Stimulated activated CD4-positive, alpha-beta T cell treated with anti-CD3 and anti-CD28 coated beads, Interleukin-15, amount 100 ng/mL, for 24 hours (primary cell): ENCODE measurements at places on chromosomes 2 and 18.

GRCh38 chr18:44979748-44980147 lies 299.1 kb downstream of the SETBP1 start:
- no peak for DNase-seq

- DNase-seq: no peak
Measured at GRCh38 chr18:68467957-68468356, 247.0 kb downstream of the TMX3 start.

GRCh38 chr2:152106464-152106863 lies 7.6 kb upstream of the CACNB4 start:
- DNase-seq: no peak

DNA sequence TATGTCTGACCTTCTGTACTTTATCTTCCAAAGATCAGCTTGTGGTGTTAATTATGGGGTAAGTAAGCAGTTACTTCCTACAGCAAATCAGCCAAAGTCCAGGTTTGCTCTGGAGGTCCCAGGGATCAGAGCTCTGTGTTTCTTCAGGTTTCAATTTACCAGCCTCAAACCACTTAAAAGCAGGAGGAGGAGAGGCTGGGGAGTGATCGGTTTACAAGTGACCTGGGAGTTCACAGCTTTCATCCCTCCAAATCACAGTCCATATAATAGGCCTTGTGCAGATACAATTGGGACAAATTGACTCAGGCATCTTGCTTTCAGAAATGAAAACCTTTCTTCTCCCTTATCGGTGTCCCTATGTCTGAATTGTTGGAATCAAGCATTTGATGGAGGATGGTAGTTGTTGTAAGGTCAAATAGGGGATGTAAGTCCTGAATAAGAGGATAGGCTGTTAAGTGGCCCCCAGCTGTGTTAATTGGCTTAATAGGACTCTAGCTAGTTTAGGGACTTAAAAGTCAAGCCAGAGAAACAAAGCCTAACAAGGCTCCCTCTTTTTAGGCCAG lies 188.0 kb upstream of the NT5C1B start:
- DNase-seq: no peak

DNA sequence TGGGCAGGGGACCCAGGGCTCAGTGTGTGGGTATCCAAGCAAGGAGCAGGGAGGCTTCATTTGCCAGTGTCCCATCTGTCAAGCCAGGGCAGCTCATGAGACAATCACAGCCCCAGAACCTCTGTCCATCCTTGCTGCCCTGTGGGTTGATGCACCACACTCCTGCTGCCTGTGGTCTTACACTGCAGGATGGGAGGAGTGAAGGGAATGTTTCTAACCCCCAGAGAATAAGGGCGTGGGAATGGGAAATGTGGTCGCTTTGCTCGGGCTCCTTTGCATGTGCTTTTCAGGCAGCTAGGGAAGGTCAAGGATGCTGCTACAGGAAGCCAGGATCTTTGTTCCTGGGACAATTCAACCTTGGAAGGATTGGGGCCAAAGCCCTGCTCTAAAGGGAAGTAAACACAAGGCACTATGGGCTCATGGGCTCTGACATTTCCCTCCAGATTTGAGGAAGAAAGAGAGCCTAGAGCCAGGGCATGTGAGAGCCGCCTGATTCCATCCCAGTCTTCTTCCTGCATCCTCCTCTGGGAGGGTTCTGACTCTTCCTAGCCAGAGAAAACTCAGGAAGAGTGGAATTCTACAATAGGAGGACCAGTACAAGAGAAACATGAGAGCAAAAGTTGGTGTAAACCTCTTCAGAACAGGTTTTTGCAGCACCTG lies 18.8 kb upstream of the MAP3K20 start:
- DNase-seq: no peak

- DNase-seq: no peak
Measured at GRCh38 chr2:60423505-60423904, 129.9 kb downstream of the BCL11A start.

- no peak for DNase-seq
Measured at GRCh38 chr2:69975853-69976462, 14.5 kb upstream of the ASPRV1 start.
